AML-193 (cell line): ENCODE measurements at places on chromosomes 4 and X.
A peak's percentile ranks its signal among the peaks of the same experiment; 100 is the strongest.

DNA sequence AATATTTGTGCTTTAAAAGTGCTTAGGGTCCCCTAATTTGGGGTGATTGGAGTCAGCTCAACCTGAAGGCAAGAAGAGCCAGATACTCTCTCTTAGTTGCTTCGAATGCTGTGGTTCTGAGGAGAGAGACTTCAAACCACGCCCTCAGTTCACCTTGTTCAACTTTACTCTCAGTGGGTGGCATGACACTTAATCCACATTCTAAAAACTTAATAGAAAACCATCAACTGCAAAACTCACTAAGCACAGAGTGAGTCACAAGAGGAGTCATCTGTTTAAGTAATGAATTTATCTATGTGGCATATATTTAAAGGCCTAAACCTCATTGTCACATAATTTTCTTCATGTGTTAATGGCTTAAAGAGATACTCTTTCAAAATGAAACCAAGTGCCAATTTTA, 99.5 kb upstream of the SLC4A4 start:
- no peak for DNase-seq

DNA sequence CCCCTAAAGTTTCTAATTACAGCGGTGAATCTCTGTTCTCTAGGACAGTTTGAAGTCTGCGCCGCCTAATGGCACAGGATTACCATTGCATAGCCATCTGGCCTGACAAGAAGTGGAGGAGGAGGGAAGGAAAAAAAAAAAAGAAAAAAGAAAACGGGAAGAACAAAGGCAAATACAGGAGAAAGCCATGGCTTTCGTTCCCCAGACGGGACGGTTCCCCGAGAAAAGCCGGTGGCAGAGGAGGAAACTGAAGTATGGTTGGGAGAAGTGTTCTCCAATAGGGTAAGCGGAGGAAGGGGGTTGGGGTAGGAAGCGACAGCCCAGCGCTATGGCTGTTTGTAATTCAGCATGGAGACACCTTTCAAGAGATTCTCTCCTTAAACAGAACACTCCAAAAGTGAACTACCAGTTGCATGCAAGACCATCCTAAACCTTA, 80.8 kb downstream of the HMGN5 start:
- DNase-seq, result peak; percentile 30

GRCh38 chr4:88027611-88028608, 20.5 kb downstream of the PKD2 start:
- peak; percentile 74 for DNase-seq

- DNase-seq, result no peak
Observed at GRCh38 chr4:138912704-138913340, 102.8 kb upstream of the NOCT start.

DNA sequence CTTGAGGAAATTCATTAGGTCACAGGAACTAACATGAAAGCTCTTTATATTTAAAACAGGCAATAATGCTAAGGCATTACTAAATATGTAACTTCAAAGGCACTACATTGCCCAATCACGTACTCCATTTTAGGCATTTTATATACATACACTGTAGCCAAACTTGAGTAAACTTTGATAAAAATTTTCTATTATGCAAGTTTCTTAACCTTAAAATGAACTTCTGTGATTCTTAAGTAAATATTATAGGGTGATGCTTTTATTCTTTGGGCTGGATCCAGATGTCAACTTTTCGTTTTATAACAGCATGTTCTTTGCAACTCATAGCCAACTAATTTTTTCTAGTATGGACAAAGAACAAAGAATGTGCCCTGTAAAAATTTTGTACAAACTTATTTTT, 28.3 kb upstream of the MAP9 start:
- DNase-seq, result no peak

GRCh38 chrX:130786030-130786429, 117.0 kb downstream of the ENOX2 start:
- DNase-seq, result no peak

DNA sequence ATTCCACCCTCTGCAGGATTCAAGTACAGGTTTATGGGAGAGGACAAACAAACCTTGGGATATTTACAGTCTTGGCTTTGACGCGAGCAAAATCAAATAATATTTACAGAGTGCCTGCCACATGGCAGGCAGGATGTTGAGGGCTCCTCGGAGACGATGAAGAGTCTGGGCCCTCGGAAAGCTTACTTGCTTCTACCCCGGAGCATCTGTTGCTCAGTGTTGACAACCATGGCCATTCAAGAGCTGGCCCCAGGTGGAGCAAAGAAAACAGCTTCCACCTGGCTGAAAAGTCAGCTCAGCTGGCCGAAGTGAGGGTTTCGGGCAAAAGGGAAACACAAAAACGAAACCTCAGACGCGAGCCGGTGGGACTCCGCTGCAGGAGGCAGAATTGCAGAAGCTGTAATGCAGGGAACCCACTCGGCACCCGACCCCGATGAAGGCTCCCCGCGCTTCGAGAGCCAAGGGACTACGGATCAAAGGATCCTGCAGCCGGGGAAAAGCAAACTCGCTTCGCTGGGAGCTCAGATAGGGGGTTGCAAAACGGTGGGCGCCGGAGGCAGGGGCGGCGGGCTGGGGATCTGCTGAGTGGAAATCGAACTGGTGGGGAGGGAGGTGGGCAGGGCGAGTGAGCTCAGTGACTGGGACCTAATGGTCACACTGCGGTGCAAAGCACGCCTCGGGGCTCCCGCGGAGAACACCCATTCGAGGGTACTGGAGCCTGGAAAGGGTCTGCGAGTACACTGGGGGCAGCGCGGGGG, 805 bp downstream of the ATP8A1 start:
- peak; percentile 53 for DNase-seq

GRCh38 chr4:79227860-79228259, 98.0 kb downstream of the NAA11 start:
- no peak for DNase-seq

DNA sequence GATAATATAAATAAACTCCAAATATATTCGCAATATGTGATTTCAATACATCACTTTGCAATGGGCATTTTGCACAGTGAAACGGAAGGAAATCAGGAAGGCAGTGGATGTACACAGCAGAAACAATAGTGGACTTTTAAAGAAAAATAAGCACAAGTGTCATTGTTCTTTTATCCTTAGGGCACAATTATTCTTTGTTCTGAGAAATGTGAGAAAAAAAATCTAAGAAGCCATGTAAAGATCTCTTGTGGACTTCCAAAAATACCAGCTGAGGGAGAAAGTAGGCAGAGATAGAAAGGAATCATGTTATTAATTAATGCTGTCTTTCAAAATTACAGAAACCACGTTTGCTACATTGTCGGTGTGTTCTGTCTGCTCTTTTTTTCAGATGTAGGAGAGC, 17.6 kb upstream of the PRRG1 start:
- DNase-seq, result no peak

DNA sequence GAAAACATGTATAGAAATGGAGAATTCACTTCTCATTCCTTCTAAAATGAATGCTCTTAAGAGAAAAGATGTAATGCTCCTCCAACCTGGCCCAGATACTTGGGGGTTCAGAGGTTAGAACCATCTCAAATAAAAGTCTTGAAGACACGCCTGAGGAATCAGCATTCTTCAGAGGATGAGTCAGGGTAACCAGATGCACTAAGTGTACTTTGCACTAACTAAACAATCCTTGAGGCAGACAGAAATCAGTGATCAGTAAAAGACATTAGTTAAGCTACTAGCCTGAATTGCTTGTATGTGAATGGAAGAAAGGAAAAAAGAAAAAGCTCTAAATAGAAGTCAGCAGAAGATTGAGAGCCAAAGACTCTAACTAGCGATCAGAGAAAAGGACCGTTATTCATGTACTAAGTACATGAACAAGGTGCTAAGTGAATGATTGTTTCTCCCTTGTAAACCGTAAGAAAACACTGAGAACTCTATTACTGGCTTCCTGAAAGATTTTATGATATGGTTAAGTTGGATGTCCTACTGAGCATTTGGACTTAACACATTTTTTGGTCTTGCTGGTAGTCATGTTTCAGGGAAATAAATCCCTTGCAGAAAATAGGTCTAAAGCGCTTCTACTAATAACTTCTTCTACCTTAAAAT, 738.3 kb downstream of the STPG2 start:
- DNase-seq, result no peak

DNA sequence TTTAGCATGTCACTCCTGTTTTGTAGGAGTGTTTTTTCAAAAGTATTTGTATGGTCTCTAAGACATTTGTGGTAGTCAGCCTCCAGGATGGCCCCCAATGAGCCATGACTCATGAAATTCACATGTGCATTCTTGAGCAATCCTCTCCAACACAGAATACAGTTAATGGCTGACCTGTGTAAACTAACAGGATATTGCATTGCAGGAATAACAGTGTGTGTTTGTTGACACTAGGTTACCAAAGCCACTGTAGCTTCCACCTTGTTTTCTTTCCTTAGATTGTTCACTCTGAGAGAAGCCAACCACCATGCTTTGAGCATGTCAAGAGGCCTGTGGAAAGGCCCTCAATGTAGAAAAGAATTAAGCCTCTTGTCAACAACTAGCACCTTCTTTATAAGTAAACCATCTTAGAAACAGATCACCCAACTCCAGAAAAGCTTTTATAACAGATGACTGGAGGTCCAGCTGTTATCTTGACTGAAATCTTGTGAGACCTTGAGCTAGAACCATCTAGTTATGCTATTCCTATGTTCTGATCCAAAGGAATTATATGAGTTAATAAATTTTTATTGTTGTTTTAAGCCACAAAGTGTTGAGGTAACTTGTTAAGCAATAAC, 28.5 kb downstream of the TBCK start:
- DNase-seq, result peak; percentile 56

DNA sequence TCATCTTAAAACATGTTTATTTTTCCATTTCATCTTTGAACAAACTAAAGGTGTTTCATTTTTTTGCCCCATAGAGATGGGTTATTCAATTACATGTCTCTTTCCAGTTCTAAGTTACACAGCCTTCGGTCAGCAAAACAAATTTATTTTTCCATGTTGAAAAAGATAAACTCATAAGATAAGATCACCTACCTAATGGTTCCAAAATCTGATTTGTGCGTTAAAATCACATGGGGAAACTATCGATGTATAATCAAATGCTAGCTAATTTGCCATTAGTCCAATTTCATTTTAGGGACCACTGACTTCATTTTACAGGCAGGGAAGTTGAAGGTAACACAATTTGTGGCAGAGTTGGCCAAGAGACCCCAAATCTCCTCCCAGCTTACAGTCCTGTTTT, 67.2 kb upstream of the ACSL1 start:
- DNase-seq, result no peak

DNA sequence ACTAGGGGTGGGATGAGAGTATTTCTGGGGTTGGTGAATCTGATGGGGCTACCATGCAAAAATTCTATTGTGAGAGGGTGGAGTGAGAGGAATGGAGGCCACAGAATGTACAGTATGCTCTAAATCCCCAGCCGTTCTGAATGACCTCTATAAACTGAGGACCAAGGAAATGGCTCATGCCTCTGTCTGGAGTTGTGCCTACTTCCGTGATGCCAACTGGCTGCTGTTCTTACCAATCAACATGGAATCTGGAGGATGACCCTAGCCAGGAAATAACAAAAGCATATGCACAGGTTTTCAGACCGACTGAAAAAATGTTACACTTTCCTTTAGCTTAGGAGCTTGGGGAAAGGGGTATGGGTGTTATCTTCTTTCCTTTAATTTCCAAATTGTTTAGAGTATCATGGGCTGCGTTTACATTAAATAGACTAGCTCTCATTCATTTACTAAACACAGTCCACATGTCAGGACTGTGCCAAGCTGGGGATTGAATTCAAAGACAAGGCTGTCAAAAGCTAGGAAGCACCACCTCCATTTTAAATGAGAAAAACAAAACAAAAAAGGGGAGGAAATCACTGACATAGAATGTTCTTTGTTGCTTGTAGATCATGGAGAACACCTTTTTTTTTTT, 20.2 kb upstream of the CCKAR start:
- DNase-seq, result no peak

DNA sequence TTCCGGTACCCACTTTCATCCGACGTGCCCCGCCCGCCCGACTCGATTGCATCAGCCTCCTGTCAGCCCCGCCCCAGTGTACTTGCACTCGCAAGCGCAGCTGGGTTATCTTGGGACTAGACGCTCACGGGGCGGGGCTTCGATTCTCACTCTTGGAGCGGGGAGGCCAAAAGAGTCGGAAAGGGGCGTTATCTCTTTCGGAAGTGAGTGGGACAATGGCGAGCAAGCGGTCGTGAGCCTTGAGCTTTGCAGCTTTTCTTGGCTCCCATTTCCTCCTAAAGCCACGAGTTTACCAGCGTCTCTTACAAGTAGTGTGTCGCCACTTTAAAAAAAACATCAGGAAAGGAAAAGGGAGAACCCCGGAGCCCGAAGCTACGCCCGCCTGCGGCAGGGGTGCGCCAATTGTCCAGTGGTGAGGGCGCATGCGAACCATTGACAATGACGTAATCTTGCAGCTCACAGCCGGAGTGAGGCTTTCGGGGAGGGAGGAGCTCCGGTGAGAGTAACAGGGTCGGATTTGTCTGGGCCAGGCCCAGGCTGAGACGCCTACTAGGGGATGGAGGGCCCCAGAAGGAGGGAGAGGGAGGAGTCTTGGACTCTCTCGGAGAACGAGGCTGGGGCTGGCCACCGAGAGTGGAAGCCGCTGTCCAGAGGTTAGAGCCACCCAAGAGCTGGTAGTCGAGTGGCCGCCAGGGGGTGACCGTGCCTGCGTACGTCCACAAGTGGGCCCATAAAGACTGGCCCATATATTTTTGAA, 109.5 kb downstream of the GNL3L start:
- peak; percentile 79 for DNase-seq

DNA sequence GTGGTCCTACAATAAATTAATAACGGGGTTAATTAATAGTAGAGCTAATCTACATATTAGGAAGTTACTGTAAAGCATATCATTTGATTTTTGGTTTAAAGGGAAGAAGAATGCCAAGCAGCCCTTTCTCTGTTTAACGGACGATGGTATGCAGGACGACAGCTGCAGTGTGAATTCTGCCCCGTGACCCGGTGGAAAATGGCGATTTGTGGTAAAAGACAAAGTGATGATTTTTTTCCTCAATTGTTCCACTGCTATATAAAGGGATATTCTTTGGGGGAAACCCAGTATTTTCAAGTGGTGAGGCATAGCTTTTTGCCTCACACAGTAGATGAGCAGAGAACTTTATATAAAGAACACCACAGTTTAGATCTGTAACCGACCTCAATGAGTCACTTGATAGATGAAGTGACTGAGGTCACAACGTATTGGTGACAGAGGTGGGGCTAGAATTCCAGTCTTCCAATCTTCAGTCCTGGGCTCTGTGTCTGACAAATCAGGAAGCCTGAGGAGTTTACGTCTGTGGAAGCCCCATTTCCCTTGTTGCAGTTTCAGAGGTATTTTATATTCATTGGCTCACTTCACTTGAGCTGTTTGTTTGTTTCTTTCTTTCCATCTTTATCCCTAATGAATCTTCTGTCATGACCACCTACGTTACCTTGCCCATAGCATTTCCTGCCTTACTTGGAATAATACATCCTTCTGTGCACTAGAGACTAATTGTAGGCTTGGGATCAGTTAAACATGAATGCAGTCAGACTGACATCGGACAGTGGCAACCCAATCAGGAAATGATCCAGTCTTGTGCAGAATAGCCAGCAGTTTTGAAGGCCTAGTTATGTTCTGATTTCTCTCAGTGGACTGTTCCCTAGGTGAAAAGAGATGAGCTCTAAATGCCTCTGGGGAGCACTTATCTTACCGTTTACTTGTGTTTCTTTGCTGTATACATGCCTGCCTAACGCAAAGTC, 30.1 kb downstream of the ZRSR2 start:
- no peak for DNase-seq

GRCh38 chr4:151325949-151326246, 493 bp upstream of the SH3D19 start:
- DNase-seq, result no peak
